NCI-H526 treated with DMSO at 0.1 percent for 48 hours (cell line): ENCODE measurements at places on chromosomes 16 and 17.
A peak's percentile ranks its signal among the peaks of the same experiment; 100 is the strongest.

- DNase-seq = no peak
These were observed 8.8 kb downstream of the TUBB3 start for GRCh38 chr16:89931964-89932363.

DNA sequence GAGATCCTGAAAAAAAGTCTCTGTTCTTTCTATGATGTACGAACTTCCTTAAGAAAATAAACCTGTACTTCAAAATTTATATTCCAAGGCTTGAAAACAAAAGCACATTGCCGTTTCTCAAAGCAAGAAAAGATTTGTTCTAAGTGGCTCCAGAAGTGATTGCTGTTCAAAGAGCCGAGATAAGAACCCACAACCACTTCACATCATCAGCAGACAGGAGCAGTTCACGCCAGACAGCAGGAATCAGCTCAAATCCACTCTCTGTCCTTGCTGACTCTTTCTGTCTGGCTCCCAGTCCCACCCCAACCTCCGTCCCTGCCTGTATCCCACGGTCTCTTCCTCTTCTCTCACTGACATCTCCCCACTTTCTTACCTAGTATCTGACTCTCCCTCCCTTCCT is 85.0 kb upstream of the MYOCD start:
- no peak for DNase-seq

- no peak for DNase-seq
These were observed 224.3 kb downstream of the SOX9 start for GRCh38 chr17:72345088-72345487.

GRCh38 chr17:79667746-79668145 is 56.9 kb upstream of the RBFOX3 start:
- DNase-seq = no peak

DNA sequence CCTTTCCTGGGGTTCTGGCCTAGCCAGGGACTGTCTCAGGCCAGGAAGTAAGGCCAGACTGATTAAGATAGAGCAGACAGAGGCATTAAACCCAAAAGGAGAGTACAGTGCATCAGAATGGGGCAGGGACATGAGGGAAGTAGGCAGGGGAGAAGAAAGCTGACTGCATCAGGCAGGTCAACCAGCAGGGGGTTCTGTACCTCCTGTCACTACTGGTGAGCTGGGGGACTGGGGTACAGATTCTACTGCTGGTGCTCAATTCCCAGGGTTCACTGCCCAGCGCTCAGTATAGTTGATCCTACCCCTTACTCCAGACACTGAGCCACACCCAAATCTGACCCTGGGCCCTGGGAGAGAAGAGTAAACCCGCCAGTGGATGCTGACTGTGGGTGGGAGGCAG is 12.9 kb upstream of the MTMR4 start:
- no peak for DNase-seq

DNA sequence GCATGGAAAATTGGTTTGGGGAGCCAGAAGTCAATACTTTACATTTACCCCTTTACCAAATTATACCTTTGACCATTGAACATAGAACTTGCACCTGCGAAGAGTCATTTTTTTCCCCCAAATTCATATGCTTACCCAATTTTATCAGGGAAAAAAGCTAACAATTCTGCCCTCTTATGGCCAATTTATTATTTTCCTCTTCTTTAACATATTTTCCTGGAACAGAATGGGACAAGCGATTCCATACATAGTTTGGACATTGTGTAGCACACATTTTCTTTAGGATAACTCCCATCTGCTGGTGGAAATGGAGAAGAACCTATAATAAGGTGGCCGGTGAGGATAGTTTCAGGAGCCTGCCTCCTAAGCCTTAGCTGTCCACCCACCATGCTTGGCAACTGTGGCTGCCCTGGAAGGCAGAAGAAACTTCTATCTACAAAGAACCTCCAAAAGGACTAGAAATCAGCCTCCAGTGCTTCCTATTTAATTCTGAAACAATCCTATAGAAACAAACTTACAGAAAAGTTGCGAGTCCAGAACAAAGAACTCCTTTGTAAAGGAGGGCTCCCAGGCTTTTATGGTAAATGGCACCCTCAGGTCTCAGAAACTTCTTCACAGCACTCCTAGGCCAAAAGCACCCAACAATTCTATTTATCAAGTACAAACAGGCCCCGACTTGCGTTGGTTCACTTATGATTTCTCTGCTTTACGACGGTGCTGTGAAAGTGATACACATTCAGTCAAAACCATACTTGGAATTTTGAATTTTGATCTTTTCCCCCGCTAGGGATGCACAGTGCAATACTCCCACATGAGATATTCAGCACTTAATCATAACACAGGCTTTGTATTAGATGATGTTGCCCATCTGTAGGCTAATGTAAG is 64.1 kb upstream of the CACNG4 start:
- no peak for DNase-seq

DNA sequence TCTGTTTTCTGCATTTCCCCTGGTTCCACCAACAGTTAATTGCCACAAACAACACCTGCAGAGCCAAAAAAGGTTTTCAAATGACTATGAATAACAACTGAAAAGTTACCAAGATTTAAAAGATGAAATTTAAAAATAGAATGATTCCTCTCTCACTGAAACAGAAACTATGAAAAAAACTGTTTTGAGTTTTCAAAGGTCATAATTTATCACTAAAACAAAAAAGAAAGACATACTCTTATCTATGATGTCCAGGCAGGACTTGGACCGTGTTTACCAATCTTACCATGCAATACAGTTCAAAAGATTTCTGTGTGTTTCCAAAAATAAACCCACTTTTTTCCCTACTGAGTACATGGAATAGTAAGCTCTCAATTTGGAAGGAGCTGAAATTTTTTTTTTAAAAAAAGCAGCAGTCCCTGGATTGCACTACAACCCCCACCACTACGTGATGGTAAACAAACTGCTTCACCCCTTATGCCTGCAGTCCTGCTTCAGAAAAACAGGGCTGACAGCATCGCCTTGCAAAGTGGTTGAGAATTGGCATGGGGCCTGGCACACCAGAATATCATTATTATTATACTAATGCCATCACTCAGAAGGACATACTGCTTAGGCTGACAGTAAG is 8.5 kb downstream of the TXNDC11 start:
- no peak for DNase-seq

GRCh38 chr17:13460261-13461000 is 141.3 kb downstream of the HS3ST3A1 start:
- no peak for DNase-seq

DNA sequence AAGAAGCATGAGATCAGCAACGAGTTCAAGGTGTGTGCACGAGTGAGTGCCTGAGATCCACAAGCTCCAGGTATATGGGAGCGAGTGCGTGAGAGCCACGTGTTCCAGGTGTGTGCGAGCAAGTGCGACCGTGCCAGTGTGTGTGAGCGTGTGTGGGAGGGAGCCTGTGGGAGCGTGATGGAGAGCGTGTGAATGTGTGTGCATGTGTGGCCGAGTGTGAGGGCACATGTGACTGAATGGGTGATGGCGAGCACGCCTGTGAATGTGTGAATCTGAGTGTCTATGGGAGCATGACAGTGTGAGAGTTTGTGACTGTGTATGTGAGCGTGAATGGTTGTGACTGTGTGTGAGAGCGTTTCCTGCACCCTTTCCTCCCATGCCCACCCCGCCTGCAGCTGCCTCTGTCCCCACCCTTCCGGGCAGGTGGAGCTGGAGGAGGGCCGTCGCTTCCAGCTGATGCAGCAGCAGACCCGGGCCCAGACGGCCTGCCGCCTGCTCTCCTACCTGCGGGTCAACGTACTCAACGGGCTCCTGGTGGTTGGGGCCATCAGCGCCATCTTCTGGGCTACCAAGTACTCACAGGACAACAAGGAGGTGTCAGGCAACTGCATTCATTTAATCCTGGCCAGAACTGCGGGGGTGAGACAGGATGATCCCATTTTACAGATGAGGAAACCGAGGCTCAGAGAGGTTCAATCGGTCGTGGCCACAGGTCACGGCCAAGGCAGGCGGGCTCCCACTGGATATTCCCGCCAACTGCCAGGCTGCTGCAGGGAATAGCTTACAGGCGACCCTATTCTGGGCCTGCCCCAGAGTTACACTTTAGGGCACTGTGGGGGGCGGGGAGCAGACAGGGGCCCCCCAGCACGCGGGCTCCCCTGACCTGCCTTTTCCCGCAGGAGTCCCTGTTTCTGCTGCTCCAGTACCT is 3.7 kb downstream of the TMC8 start:
- DNase-seq = peak; percentile 71
